ENCODE measurements at places on chromosomes 16 and 17.
A peak's percentile ranks its signal among the peaks of the same experiment; 100 is the strongest.

GRCh38 chr16:30637944-30638343, 12.8 kb upstream of the PRR14 start:
- DNase-seq = no peak

DNA sequence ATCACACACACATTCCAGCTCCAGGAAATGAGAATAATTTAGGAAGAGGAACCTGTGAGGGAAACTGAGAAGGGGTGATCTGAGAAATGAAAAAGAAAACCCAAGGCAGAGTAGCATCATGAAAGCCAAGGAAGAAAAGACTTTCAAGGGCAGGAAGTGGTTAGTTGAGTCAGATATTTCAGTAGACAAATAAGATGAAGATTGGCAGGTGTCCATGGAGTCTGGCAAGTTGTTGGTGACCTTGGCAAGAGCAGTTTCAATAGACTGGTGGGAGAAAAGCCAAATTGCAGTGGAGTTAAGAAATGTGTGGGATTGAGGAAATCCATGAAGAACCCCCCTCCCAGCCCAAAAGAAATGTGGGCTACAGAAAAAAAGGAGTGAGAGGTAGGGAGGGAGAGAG, 10.7 kb downstream of the GNAO1 start:
- DNase-seq = peak; percentile 68

DNA sequence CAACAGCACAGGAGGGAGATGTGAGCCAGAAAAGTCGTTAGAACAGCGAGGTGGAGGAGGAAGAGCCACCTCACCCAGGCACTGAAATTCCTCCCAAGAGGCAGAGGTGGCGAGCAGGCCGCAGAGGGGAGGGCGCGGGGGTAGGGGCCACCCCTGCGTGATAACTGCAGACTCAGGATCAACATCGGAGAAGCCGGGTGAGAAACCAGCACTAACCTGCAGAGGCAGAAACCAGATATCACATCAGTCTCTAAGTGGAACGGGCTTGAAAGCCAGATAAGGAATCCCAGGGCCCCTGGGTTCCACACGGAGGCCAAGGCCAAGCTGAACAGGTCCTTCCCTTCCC, 39.4 kb upstream of the ZC3H18 start:
- DNase-seq = no peak

DNA sequence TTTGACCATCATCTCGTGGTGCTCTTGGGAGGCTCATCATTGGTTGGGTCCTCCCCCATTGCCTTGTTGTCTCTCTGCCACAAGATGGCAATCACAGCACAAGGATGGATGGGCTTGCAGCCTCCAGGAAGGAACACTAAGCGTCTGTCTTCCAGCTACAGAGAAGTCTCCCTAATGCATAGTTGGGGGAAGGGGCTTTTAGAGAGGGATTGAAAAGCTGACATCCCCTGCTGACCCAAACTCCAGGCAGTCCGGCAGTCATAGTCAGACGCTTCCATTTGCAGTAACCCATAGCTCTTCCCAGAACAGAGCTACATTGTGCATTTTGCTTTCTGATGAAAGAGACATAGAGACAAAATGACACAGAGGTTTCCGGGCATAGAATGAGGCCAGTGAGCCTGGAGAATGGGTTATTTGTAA, 111.4 kb downstream of the UTP18 start:
- DNase-seq = peak; percentile 31

All from right cardiac atrium (tissue), 5 donors.